NK-92 treated with Interleukin-12 subunit alpha and Interleukin-12 subunit beta, amount 100 ng/mL, for 24 hours (cell line): ENCODE measurements at places on chromosomes 16 and 17.

- DNase-seq, result no peak
Measured at GRCh38 chr16:67833030-67833414, 9.1 kb upstream of the THAP11 start.

- DNase-seq, result no peak
Measured at GRCh38 chr17:34236281-34236892, 18.7 kb upstream of the CCL2 start.

GRCh38 chr17:80319262-80319998, 58.8 kb downstream of the RNF213 start:
- DNase-seq, result no peak

GRCh38 chr16:67158637-67159600, 790 bp downstream of the TRADD start:
- DNase-seq, result no peak

DNA sequence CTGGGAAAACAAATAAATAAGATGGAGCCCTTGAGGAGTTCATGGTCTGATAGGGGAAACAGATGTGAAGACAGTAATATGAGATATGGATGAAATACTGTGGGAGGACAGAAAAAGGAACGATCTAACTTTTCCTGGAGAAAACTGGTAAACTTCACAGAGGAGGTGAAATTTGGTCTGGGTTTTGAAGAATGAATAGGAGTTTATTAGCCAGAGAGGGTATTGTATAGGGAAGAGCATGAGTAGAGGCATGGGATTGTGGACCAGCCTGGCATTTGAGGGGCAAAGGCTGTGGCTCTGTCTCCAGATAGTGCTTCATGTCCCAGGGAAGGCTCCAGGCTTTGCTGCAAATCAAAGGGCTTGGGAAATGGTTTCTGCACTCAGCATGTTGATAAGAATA, 1.6 kb downstream of the LPO start:
- DNase-seq, result no peak

- DNase-seq, result no peak
Measured at GRCh38 chr16:89037261-89038152, 56.1 kb upstream of the ACSF3 start.

GRCh38 chr17:59332749-59333377, 1.4 kb downstream of the YPEL2 start:
- DNase-seq, result no peak

GRCh38 chr16:82229800-82230619, 60.0 kb upstream of the MPHOSPH6 start:
- DNase-seq, result peak; percentile 22

DNA sequence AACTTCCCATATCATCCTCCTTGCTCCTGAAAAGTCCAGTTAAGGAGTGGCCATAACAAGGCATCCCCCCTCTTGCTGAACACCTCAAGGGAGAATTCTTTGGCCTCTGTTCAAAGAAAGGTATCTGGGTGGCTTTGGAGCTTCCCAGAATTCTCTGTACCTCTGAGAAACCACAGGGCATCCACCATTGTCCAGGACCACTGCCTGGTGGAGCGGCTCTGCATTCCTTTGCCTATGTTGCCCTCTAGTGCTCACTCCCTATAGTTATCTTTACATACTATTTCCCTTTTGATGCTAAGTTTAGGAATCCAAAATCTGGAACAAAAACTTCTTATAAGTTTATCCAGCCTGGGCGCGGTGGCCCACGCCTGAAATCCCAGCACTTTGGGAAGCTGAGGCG, 30.3 kb downstream of the CHD9NB start:
- peak; percentile 2 for DNase-seq

GRCh38 chr17:50461550-50462132, 7.0 kb downstream of the CHAD start:
- DNase-seq, result no peak

DNA sequence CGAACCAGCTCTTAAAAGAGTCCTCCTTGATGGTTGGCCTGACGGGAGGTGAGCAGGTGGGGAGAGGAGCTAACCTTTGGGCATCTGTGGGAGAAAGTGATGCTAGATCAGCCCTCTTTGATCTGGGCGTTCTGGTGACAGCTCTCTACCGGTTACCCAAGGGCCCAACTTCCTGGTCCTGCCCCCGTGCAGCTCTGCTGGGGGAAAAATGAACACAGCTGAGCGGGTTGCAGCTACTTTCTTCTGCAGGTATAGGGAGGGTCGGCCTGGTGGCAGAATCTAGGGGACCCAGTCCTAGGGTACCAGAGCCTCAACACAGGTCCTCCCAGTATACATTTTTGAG, 2.9 kb downstream of the SHISA9 start:
- no peak for DNase-seq

DNA sequence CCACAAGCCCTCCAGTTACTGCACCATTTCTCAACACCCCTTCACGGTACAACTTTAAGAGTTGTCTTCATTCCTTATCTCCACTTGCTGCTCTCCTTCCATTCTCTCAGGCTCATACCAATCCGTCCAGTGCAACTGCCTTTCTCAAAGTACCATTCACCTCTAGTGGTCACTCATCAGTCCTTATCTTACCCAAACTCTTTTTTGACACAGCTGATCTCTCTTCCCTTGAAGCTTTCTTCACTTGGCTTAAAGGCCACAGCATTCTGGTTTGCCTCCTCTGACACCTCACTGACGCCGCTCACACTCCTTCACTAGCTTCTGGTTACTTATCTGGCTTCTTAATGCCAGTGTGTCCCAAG, 24.9 kb downstream of the UBE2G1 start:
- DNase-seq, result no peak

DNA sequence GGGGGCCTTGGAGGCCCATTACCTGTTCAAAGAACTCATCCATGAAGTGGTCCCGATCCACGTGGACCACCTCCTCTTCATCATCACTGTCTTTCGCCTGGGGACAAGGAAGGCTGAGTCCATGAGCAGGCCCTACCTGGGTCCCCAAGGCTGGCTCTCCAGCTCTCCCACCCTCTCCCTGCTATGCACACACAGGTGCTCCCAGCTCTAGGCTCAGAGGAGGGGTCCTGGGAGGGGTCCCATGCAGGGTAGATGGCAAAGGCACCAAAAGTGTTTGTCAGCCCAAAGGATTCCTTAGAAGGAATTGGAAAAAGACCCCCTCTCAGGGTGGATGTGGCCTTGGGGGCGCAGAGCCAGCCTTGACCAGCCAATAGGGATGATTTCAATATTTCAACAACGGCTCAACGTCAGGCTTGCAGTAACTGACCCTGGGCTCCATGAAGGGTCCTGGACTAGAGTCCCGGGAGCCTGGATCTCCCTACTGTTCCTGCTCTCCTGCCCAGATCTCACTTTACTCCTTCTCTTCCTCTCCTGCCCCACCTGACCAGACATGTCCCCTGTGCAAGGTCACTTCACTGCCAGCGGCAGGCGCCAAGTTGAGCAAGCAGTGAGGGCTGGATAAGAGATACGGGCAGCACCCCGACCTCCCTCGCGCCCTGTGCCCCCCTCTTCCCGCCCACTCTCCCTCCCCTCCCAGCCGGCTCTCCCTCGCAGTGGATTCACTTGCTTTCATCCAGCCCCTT, 8.8 kb downstream of the STX1B start:
- no peak for DNase-seq

DNA sequence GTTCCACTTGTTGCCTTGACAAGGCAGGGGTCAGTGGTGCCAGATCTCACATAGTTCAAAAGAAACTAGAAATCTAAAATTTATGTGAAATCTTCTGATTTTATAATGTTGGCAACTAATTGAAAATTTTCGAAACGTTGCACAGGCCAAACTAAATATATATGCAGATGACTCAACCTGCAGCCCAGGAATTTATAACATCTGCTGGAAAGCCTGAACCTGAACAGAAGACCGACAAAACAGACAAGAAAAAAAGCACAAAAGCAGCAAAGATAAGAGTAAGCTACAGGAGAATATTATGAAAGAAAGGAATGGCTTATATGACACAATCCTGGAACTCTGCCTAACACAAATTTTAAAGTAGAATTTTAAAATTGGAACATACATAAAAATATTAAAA, 207.6 kb downstream of the CEP112 start:
- DNase-seq, result no peak

GRCh38 chr16:89138843-89139520, 32.6 kb upstream of the CDH15 start:
- DNase-seq, result no peak

GRCh38 chr16:87978127-87978526, 26.9 kb downstream of the BANP start:
- DNase-seq, result no peak

GRCh38 chr16:86562356-86562755, 4.3 kb upstream of the FOXC2 start:
- no peak for DNase-seq

DNA sequence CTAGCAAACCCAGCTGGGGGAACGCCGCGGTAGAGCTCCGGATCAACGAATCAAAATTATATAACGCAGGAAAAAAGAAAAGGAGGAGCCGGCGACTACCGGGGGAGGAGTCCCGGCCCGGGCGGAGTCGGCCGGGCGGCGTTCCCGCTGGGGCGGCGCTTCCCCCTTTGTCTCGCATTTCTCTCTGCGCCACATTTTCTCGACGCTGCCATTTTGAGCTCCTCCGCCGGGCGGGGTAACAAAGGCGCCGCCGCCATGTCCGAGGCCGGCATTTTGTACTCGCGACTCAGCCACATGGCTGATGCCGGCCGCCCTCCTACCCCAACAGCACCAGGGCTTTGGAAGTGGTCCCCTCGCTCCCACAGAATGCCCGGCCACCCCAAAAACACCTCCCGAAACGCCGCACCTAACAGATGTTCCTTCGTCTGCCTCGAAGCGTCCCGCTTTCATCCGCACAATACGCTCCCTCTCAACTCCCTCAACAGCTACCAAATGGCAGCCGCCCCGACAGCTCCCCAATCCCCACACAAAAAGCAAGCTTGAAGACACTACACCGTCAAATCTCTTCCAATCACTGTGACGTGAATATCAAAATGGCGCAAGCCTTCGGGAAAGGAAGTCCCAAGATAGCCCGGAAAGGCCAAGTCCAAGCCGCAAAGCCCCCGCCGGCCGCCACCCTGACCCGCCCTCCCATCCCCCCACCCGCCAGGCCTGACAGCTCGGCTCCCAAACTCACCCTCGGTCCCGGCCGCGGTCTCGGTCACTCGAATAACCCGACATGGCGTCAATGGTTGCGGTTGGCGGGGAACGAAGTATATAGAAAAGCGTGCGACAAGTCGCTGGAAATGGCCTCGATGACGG, 519 bp downstream of the DDX5 start:
- DNase-seq, result peak; percentile 72

GRCh38 chr16:69823831-69824563, 61.9 kb downstream of the WWP2 start:
- no peak for DNase-seq

- DNase-seq, result no peak
Measured at GRCh38 chr16:65122724-65123395, 997 bp upstream of the CDH11 start.

DNA sequence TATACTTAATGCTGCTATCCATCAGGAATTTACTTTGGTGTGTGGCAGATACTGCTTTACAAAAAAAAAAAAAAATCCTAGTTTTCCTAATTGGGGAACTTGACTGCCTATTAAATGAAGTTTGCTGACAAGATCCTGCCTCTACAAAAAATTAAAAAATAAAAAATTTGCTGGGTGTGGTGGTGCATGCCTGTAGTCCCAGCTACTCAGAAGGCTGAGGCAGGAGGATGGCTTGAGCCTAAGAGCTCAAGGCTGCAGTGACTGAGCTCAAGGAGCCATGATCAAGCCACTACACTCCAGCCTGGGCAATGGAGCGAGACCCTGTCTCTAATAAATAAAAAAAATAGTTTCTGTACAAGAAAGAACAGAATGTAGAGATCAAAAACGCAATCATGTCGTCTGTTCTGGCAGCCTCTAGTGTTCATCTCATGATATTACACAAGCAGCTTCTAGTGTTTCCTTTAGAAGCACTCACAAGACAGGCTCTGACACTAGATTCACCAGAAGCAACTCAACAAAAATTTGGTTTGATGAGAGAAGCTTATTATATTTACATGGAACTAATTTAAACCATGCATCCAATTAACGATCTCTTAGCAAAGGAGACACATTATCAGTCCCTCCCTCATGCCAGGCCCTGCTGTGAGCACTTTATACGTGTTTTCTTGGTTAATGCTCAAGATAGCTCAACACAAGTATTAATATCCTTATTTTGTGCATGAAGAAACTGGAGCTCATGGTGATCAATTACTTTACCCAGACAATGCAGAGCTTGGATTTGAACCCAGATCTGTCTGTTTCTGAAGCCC, 6.8 kb upstream of the KRTAP17-1 start:
- no peak for DNase-seq

- peak; percentile 13 for DNase-seq
Measured at GRCh38 chr17:17462048-17462824, 14.6 kb upstream of the MED9 start.

DNA sequence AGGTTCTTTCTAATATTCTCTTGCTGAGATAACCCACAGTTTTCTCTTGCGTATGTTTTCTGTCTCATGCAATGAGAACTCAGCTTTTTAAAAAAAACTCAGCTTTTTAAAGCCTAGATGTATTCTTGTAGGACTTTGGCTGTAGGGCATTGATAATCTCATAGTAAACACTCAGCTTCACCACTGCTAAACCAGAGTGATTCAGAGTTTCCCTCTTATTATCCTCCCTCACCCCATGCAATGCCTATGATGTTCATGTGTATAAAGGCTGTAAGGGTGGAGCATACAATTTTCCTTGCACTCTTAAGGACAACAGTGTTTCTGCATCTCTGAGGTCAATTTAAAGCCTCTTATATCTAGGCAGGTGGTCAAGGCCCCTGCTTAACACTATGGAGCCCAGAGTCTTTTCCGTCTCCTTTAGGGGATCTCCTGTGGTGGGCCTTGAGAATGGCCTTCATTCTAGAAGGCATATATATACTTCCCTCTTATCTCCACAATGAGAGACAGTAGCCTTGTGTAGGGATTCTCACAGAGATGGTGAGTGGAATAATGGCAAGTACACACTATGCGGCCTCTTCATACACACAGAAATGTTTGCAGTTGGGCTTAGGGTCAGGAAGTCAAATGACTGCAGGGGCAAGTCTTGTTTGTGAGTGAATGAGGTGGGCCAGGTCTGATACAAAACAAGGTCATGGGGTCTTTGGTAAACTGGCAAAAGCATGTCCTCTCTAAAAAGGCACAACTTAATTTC, 279.6 kb downstream of the HS3ST3A1 start:
- no peak for DNase-seq

- DNase-seq, result no peak
Measured at GRCh38 chr17:32516450-32516849, 29.7 kb downstream of the CDK5R1 start.

DNA sequence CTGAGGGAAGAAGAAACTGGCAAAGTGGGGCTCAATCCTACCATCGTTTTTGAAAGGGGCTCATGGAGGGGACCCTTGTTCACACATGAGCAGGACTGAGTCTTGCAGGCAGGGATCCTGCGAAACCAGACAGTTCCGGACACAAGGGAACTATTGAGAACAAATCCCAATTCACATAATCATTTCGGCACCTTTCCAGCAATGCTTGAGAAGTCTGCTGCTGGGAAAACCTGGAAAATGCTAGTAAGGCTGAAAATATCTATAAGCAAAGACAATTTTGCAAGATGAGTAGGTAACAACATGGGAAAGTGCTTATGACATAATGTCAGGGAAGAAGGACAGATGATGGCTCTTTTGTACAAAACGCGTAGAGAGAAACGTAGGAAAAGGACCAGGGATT, 52.1 kb upstream of the BPTF start:
- DNase-seq, result no peak

GRCh38 chr17:31579265-31579664, 187.8 kb downstream of the RAB11FIP4 start:
- DNase-seq, result no peak

- no peak for DNase-seq
Measured at GRCh38 chr17:50560931-50561745, 623 bp downstream of the CACNA1G start.

- no peak for DNase-seq
Measured at GRCh38 chr16:78289373-78289772, 189.9 kb downstream of the WWOX start.

- DNase-seq, result no peak
Measured at GRCh38 chr16:49932434-49932833, 76.5 kb upstream of the ZNF423 start.
